NCI-H187 (cell line): ENCODE measurements at places on chromosomes 4 and X.

DNA sequence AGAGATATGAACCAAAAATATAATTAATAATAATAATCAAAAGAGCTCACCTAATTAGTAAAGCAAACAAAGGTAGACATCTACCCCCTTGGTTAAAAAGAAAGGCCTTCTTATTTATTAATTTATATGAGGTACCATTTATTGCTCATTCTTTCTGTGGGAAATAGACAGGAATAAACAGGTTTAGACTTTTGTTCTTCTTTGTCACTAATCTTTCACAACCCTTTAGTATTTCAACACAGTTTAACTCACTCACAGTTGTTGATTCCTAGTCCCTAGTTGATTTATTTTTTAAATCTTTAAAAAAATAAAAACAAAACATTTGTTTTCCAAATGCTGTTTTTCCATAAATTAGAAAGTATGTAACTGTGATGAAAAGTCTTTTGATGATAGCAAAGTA lies 5.6 kb downstream of the PPARGC1A start:
- DNase-seq: no peak

DNA sequence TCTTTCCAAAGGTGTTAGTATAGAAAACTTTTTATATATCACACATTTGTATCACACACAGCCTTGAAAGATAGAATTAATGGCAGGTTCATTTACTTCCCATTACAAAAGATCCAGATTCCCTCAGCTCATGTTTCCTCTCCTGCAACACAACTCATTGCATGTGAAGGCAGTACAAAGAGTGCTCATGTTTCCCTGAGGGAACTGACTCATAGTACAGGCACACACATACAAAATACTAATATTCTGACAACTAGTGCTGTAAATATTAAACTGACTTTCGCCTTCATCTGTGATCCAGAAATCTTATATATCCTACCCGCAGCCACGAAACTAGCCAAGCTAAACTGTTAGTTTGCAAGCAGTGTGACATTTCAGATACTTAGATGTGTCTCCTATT lies 819.8 kb upstream of the PCDH7 start:
- no peak for DNase-seq

DNA sequence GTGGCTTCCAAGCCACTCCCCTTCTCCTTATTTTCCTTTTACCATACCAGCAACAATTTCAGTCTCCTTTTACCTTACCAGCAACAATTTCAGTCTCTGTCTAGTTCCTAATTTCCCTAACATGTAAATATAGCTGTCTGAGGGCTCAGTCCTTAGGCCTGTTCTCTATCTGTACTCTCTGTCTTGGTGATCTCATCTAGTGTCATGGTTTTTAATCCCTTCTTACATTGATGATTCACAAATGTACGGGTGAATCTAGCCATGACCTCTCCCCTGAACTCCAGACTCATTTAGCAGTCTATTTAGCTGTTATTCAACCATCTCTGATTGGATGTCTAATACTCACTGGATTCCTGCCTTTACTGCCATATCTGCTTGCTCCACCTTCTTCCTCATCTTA lies 7.2 kb downstream of the IL15 start:
- DNase-seq: no peak

- DNase-seq: no peak
Measured at GRCh38 chrX:34875204-34875603, 67.4 kb upstream of the FAM47B start.

- DNase-seq: no peak
Measured at GRCh38 chrX:12790885-12791256, 341 bp upstream of the PRPS2 start.

DNA sequence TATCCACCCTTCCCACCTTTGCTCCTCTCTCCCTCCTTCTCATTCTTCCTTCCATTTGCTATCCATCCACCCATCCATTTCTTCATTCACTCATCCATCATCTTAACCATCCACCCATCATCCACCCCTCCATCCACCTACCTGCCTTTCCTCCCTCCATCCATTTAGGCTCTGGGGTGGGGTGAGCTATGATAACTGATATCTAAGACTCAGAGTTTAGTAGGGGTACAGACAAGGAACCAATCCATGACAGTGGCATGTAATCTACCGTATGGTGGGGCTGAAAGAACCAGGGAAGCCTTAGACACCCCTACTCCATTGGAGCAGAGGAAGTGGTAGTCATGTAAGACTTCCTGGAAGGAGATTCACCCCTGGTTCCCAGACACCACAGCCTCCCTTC lies 23.2 kb downstream of the PSAPL1 start:
- DNase-seq: no peak

GRCh38 chr4:99821918-99822503 lies 5.4 kb downstream of the DAPP1 start:
- no peak for DNase-seq

- DNase-seq: no peak
Measured at GRCh38 chr4:16186986-16187385, 39.3 kb downstream of the TAPT1 start.

- no peak for DNase-seq
Measured at GRCh38 chr4:145207934-145208333, 27.5 kb upstream of the OTUD4 start.

DNA sequence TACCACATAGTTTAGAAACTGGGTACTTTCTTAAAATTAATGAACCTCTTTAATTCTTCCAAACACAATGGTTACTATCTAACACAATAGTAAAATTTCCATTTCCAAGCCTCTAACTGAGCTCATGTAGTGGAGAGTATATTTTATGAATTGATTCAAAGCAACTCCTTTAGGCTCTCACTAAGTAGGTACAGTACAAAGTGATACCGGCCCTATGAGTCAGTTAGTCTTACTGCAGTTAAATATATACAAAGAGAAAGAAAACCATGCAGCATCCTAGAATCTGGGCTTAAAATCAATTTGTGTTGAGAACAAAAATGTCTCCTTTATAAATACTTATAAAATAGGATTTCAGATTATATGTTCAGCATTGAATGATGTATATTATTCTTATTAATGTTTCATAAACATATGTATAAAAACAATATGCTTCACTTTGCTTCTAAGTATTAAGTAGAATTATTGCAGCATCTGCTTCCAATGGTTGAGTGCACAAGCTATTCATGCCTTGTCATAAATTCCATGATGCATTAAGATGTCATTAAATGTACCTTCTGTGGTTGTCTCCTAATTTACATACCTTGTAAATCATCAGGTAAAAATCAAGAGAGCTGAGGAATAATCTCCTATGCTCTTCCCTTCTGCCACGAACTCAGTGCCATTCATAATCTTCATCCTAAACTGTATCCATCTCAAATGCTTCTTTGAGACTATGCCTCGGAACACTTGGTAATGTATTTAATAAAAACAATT lies 1037.8 kb downstream of the STPG2 start:
- DNase-seq: no peak

DNA sequence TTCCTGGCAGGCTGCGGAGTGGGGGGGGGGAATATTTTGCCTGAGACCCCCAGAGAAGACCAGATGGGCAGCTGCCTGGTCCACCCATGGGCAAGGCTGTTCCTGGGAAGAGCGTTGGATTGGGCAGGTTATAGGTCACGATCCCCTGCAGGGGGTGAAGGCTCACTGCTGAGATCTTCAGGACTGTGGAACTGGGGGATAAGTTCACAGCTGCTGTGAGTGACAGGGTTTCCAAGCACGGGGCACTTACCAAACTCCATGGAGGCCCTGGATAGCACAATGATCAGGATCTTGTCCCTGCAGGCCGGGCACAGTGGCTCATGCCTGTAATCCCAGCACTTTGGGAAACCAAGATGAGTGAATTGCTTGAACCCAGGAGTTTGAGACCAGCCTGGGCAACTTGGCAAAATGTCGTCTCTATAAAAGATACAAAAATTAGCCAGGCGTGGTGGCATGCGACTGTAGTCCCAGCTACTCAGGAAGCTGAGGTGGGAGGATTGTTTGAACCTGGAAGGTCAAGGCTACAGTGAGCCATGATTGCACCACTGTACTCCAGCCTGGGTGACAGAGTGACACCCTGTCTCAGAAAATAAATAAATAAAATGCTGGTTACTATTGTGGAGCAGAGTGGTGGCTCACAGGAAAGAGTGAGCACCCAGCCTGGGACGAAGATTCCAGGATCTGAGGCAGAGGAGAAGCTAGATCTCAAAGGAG lies 68.0 kb upstream of the HELT start:
- DNase-seq: no peak

DNA sequence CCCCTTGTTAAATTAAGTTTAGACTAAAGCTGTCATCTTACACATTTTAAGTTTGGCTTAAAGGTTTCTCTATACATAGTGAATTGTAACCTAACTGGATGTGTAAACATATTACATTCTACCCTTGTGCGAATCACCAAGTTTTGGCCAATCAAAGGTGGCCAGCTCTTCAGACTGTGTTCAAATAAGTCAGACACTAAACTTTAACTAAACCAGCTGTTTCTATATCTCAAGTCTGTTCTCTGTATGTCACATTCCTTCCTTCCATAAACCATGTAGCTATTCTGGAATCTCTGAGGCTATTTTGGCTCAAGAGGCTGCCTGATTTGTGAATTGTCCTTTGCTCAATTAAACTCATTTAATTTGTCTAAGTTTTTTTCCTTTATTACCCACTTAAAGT lies 6.7 kb downstream of the SULT1B1 start:
- DNase-seq: no peak

GRCh38 chr4:85391589-85392410 lies 83.2 kb upstream of the ARHGAP24 start:
- no peak for DNase-seq

DNA sequence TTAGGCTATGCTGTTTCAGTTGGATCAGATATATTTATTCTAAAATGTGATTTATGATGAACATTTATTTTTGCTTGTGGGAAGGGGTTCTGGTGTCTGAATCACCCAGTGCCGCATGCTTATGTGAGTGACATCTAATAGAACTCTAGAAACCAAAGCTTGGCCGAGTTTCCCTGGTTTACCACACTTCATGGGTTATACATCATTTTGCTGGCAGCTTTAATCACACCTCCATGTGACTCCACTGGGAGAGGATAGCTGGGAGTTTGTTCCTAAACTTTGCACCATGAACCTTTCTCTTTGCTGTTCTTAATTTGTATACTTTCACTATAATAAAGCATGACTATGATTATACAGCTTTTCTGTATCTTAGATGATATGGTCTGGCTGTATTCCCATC lies 382.9 kb downstream of the INPP4B start:
- DNase-seq: no peak

DNA sequence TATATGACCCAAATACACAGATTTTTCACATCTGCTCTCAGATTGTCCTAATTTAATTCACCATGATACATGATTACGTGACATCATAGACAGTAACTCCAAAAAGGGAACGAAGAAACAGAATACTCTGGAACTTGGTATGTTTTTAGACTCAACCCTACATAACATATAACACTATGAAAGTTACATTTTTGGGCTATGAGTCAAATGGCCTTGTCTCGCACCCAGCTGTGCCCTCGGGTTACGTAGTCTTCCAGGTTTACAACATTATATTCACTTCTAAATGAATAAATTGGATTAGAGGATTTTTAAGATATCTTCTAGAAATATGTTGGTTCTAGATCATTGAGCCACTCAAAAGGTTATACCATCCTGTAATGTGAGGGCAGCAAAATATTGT lies 2089.6 kb upstream of the TENM3 start:
- DNase-seq: no peak

DNA sequence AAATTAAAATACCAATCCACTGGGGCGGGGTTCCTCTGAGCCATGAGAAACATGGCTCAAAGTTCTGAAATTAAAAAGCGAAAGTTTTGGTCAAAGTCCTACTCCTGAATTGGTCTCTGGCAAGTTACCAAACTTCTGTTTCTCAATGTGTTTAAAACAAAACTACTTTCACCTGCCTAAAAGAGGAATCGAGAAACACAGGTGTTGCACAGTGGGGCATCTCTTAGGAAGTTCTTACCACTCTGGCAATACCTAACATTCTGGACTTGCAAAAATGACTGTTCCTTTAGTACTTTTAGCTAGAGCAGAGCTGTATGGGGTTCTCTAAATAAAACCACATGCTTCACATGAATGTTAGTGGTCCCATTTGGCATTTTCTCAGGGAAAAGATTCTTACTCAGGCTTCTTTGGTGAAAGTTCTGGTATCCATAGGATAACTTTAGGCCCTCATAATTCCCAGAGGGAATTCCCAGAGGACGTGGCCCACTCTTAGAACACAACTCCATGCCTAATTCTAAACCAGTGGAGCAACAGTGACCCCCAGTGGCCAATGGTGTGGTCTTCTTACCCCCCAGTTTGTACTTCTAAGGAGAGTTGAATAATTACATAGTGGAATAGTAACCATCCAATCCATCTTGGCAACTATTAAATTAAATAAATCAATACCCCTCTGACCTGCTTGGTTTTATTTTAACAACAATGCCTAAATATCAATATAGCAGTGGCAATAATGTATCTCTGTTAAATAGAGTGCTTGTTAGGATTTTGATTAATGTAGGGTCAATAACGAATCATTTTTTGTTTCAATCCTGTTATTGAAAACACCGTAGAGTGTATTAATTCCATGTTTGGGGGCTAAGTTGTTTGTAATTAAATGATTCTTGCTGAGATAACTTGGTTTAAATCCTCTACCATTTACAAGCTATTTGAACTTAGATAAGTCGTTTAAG lies 21.9 kb downstream of the BMP3 start:
- DNase-seq: peak; percentile 15

DNA sequence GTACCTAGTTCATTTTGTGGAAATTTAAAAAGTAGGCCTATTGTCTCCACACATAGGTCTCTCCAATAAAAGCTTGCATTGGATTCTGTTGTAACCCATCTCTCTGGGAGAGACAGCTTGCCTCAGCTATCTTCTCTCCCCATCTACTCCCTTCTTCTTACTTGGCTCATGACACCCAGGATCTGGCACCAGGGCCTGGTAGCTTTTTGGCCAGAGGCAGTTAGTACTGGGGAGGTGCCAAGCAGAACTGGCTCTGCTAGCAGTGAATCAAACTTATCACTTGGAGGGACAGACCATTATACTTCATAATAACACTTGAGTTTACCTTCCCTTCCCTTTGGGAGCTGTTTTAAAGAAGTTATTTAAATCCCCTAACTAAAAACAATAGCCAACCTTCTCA lies 31.8 kb downstream of the PLAC1 start:
- no peak for DNase-seq

- no peak for DNase-seq
Measured at GRCh38 chr4:30720021-30720660, at the start of gene PCDH7. TSS of gene PCDH7 (plus strand) at chr4:30720369. CDS start at chr4:30721423, 1,054 bp downstream.

- no peak for DNase-seq
Measured at GRCh38 chr4:98987720-98988119, 7.8 kb upstream of the METAP1 start.

- DNase-seq: no peak
Measured at GRCh38 chr4:125727931-125728330, 413.2 kb downstream of the FAT4 start.

GRCh38 chr4:5747738-5748375 lies 36.9 kb downstream of the EVC start:
- DNase-seq: no peak

- DNase-seq: no peak
Measured at GRCh38 chr4:140103676-140104075, 50.3 kb downstream of the MAML3 start.
